Stimulated activated CD4-positive, alpha-beta T cell treated with anti-CD3 and anti-CD28 coated beads, Interleukin-1b, Interleukin-23, amount 100 ng/mL, for 1 hour (primary cell): ENCODE measurements at places on chromosomes 13 and 19.

GRCh38 chr13:67216864-67217263 is 13.3 kb downstream of the PCDH9 start:
- no peak for DNase-seq

DNA sequence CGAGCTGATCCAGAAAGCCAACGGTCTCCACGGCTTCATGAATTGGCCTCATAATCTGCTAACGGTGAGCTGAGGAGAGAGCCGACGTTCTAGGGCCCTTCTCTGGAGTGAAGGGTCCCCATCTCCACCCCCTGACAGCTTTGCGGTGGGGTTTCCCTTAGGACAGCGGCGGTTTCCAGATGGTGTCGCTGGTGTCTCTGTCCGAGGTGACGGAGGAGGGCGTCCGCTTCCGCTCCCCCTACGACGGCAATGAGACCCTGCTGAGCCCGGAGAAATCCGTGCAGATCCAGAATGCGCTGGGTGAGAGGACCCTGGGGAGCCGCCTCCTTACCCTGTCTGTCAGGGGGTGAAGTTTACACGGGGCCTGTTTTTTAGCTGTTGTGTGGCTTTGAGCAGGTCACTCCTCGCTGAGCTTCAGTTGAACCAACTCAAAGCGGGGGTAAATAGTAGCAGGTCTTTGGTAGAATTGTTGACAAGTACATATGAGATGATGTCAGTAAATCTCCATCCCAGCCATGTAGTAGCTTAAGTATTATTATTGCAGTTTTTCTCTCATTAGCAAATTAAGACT is 801 bp downstream of the QTRT1 start:
- no peak for DNase-seq

- no peak for DNase-seq
These were observed 133.9 kb downstream of the DCT start for GRCh38 chr13:94345374-94346195.

- no peak for DNase-seq
These were observed 52.2 kb downstream of the ATP11A start for GRCh38 chr13:112741835-112742570.

DNA sequence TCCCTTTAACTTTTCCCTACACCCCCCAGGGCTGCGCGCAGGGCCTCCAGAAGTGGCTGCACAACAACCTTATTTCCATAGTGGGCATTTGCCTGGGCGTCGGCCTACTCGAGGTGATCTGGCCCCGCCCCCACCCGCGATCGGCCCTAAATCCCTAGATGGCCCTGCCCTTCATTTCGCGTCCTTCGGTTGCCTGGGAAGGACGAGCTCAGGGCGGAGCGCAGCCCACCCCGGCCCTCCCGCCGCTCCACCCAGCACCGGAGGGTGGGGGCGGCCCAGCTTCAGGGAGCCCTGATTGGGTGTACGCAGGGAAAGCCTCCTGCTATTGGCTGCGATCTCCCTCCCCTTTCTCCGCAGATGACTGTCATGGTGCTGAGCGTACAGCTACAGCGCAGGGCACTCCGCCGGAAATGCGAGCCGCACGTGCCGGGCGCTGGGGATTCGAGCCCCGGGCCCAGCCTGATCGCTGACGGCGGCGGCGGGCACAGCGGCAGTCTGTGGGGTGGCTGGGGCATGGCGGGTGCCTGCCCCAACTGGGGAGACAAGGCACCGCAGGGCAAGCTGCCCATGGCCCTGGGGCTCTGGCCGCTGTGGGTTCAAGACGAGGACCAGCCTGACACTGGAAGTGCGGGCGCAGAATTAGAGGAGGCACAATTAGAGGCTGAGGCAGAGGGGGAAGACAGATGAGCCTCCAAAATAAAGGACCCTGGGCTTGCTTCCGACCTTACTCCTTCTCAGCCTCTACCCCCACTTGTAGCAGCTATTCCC is 4.3 kb downstream of the CD37 start:
- no peak for DNase-seq
